ENCODE measurements at places on chromosomes 5 and 9.

GRCh38 chr5:62309107-62309506, 3.1 kb downstream of the KIF2A start:
- DNase-seq, result no peak

GRCh38 chr9:33227008-33227398, 13.0 kb upstream of the SPINK4 start:
- no peak for DNase-seq

DNA sequence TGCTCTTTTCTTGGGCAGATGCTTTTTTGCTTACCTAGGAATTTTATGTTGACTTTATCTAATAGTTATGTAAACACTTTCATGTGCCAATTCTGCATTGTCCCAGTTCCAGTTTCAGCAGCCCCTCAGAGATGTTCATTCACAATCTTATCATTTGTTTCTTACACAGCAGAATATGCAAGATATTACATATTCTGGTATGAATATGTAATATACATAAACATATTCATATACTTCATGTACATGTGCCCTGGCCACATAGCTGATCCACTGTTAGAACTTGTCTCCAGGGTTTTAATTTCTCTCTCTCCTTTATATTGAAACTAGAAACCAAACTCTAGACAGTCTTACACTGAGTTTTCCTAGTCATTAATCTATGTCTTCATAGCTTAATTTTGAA, 90.2 kb upstream of the PARP8 start:
- no peak for DNase-seq

DNA sequence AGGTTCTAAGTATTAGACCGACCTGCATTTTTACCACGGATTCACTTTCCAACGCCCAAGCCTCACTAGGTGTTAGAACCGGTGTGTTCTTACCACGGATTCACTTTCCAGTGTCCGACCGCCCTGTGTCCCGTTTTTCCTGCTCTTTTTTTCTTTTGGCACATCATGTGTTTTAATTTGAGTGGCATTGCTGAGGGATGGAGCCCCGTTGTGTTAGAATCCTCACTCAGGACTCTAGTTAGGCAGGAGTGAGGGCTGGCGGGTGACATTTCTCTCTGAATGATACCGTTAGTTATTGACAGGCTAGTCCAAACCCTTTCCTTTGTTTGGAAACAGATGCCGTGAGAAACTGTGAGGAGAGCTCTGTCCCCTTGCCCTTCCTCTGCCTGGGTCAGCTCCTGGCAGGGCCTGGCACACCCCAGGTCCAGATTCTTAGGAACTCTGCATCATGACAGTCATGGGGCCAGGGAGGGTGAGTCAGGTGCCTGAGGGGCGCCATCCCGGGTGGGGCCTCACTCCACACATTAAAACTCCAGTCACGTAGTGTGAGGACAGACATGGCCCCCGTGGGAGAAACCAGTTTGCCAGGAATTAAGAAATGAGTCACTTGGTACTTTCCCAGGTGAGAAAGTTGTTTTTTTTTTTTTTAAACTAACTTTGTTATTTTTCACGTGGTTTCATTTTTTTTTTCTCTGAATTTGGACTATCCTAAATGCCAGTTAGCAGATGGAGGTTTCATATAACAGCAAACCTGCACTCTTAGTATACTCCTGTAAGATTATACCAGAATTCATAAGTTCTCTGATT, 15.8 kb downstream of the EXOC3 start:
- no peak for DNase-seq

GRCh38 chr9:74336161-74336560, 161.0 kb upstream of the RORB start:
- no peak for DNase-seq

DNA sequence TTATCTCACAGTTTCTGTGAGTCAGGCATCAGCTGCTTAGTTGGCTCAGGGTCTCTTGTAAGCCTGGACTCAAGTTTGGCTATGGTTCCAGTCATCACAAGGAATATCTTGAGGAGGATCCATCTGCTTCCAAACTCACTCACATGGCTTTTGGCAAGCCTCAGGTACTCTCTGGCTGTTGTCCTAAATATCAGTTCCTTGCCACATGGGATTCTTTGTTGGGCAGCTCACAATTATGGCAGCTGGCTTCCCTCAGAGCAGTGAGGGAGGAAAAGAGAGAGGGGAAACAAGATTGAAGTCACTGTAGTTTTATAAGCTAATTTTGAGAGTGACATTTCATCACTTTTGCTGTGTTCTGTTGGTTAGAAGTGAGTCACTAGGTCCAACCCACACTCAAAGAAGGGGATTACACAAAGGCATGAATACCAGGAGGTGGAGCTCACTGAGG, 144.5 kb downstream of the GCNT1 start:
- DNase-seq, result no peak

DNA sequence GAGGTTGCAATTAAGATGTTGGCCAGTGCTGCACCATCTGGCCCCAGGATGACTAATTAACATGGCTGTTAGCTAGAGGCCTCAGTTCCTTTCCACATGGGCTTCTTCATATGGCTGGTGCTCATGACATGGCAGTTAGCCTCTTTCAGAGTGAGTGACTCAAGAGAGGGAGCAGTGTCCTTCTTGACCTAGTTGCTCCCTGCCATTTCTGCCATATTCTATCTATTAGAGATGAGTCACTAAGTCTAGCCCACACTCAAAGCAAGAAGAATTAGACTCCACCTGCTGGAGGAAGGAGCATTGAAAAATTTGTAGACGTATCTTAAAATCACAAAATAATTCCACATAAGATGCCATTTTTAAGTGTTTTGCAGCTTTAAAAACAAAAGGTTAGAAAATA, 651.2 kb upstream of the CCNG1 start:
- no peak for DNase-seq

DNA sequence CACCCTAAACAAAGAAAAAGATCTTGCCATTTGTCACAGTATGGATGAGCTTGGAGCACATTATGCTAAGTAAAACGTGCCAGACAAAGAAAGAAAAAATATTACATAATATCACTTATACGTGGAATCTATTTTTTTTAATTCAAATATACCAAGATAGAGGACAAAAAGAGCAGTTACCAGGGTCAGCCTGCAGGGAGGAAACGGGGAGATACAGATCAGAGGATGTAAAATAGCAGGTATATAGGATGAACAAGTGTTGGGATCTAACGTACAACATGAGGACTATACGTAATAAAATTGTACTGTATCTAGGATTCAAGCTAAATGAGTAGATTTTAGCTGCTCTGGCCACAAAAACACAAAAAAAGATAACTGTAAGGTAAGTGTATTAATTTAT, 247.5 kb downstream of the TMEM161B start:
- no peak for DNase-seq

GRCh38 chr5:9529041-9529480, 16.8 kb downstream of the SEMA5A start:
- DNase-seq, result no peak

GRCh38 chr9:109579191-109579948, 81.3 kb upstream of the PTPN3 start:
- DNase-seq, result no peak

DNA sequence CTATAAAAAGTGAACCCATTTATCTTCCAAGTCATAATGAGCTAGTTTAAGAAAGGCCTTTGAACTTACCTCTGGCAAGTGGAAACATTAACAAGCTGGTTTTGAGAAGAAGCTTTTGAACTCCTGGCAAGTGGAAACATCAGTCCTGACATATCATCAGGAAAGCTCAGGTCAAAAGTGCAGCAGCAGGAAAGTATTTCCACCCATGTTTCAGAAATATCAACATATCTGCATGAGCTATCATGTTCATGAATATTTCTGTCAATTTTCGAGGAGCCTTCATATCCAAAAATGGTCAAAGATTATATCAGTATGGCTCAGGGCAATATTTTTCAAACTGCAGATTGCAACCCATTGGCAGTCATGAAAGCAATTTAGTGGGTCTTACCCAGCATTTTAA, 133.9 kb downstream of the PLK2 start:
- DNase-seq, result no peak

- no peak for DNase-seq
Observed at GRCh38 chr9:137688725-137689124, 69.9 kb downstream of the EHMT1 start.

DNA sequence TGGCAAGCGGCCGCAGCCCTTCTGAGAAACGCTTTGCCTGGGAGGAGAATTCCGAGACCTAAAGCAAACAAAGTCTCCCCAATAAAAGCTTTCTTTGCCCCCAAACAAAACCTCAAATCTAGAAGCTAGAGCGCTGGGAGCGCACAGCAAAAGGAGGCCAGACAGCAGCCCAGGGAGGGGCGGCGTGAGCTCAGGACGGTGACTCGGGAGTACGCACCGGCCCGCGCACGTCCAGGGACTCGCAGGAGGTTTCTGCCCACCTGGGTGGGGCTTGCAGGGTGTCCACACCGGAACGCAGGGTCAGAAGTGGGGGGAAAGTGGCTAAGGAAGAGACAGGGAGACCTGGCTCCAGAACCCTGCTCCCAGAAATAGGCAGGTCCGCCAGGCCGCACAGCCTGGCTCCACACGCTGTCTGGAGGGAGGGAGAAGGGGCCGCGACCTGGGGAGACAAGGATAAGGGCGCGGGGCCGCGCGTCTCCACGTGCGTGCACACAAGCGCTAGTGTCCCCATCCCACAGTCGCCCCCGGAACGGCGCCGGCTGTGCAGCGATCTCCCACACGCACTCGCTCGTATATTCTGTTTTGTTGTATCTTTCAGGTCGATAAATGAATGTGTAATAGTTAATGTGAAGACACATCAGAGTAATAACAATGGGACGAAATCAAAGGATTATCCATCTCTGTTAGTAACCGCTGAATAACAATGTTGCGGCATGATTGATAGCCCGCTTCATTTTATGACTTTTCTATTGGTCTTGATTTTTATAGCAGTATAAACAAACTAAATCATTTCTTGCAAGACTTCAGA, 2.3 kb upstream of the OTP start:
- no peak for DNase-seq

DNA sequence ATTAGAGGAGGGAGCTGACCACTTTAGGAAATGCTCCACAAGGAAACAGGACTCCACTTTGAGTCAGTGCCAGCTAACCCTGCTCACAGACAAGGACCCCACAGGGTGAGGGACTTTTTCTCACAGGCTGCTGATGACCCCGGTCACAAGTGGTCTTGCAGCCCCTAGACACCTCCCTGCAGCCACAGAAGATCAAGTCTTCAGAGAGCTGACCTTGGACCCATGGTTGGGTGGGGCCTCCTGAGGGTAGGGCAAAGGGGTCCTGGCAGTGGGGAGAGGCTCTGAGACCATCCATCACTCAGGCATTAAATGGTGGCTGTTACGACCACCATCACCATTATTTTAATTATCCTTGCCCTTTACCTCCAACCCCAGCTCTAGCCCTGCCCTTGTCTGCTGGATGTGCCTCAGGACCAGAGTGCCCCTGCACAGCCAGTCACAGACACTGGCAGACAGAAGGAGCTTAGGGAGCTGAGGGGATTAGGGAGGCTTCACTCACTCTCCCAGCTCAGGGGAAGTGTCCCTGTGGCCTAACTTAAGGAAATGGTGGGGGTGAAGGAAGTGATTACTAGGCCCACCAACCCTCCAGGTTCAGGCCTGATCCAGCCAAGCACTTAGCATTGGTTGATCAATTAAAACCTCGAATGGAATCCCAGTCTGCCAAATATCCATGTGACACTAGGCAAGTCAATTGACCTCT, 1.6 kb downstream of the ACSL6 start:
- no peak for DNase-seq

GRCh38 chr9:7533376-7534090, 266.0 kb downstream of the DMAC1 start:
- DNase-seq, result no peak

Data from activated CD4-positive, alpha-beta T cell treated with anti-CD3 and anti-CD28 coated beads for 1 hour (primary cell).